Activated CD8-positive, alpha-beta memory T cell treated with anti-CD3 and anti-CD28 coated beads for 24 hours (primary cell): ENCODE measurements at places on chromosomes 4 and X.

- no peak for DNase-seq
These were observed 727.7 kb upstream of the SLIT2 start for GRCh38 chr4:19523964-19524363.

GRCh38 chr4:125388613-125389012 is 73.9 kb downstream of the FAT4 start:
- DNase-seq: no peak

GRCh38 chr4:147103403-147103946 is 157.8 kb upstream of the TTC29 start:
- no peak for DNase-seq

DNA sequence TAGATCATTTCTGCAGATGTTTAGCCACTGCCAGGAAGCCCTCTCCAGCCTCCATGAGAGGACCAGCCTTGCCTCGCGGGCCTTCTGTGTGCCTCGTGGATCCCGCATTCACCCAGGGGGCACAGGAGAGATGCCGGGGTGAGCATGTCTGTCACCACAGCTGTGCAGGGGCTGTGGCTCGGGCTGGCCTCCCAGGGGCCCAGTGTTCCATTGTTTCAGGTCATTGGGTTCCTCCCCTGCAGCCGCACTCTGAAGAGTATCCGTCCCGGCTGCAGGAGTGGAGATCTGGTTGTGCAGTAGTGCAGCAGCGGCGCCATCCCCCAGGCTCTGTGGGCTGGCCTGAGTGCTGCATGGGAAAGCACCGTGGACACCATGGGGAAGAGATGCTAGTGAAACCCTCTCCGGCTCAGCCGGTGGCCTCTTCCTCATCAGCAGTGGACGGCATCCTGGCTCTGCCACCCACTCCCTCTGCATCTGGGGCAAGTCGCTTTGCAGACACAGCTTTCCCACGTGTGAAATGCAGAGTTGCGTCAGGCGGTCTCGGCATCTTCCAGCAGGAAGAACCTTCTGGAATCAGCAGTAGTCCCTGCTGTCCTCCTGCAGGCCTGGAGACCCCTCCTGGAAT is 29.1 kb downstream of the TBC1D14 start:
- no peak for DNase-seq

DNA sequence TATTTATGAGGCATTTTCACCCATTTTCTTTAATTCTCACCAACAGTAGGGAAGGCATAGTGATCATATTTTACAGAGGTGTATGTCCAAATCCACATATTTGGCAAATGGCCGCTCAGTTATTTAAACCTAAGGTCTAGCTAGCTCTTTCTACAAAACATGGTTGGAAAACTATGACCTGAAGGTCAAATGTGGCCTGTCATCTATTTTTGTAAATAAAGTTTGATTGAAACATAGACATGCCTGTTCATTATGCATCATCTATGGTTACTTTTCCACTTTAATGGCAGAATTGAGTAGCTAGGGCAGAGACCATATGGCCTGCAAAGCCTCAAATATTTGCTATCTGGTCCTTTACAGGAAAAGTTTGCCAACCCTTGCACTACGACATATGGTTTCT is 44.2 kb downstream of the GBA3 start:
- no peak for DNase-seq
